Activated T-cell treated with anti-CD3 and anti-CD28 coated beads for 1 hour (primary cell): ENCODE measurements at places on chromosomes 7 and 10.

DNA sequence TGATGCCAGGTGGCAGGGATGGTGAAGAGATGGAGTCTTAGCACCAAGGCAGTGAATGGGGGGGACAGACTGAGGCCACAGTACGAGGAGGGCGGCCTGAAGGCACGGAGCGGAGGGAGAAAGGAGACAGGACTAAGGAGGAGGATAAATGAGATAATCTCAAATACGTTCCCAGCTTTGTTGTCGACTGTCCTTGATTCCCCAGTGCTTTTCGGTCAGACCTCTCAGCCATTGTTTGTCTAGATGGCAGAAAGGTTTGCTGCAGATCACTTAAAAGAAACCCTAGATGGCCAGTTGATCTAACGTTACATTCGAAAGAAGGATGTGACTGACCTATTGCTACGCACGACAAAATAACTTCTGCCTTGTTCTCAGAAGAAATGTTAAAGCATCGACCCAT, 479.0 kb downstream of the GATA3 start:
- no peak for DNase-seq

GRCh38 chr7:111734954-111735660, 172.8 kb upstream of the IMMP2L start:
- no peak for DNase-seq

GRCh38 chr7:65307651-65308299, 65.9 kb upstream of the ZNF92 start:
- DNase-seq = peak; percentile 19

DNA sequence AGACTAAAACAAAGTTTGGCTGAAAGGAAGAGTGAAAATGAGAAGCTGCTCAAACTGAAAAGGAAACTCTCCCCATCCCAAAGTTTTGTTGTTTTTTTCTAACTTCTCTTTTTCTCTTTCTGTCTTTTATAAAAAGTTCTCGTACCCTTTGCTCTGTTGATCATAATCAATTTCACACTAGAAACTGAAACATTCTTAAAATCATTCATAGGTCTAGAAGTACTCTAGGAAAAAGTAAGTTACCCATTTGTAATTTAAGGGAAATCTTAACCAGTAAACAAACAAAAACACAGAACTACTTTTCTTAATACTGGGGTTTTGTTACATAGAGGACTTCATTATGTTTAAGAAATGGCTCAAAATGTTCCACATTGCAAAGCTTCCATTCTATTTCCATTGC, 339.8 kb downstream of the SEMA3D start:
- DNase-seq = no peak

DNA sequence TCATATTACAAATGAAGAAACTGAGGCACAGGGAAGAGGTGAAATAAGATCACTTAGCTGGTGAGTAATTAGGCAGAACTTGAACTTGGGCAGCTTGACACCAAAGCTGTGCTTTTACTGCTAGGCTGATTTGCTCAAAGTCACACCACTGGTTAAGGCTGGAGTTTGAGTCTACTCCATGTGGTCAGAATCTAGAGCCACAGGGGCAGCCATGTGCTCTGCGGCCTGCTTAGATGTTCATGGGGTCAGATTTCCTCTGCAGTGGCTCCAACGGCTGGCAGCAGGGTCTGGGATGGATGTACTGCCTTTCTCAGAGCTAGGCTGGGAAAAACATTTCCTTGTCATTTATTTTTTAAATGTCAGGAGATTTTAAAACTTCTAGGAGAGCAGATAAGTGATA, 417.5 kb downstream of the KCNMA1 start:
- no peak for DNase-seq

- DNase-seq = peak; percentile 36
These were observed 29.8 kb downstream of the C10orf67 start for GRCh38 chr10:23314835-23315239.

GRCh38 chr10:124647421-124648130, 96.6 kb downstream of the FAM53B start:
- peak; percentile 56 for DNase-seq

DNA sequence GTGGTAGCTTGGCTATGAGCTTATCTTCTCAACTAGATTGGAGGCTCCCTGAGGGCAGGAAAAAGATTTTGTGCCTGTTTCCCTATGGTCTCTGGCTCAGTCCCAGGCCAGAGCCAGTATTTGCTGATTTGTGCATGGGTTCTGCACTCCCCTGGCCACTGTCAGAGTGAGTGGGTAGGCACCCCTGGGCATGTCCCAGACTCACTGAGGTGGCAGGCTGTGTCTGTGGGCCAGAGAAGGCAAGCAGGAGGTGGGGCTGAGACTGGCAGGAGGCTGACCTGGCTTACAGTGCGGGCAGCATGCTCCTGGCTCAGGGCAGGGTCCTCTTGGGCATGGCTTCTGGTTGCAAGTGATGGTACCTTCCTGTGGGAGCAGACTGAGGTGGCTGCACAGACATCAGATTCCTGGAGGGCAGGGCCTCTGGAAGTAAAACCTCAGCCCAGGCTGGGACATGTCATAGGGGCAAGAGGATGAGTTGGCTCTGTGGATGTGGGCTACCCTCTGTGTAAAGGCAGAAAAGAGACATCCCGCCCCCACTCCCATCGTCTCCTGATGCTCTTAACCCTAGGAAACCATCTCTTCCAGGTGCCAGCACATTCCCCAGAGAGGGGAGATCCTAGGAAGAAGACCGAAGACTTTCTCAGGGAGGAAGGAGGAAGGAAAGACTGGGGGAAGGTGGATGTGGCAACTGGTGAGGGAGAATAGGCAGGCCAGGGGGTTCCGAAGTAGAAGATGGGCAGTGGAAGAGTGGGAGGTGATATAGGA, 4.3 kb downstream of the KCP start:
- no peak for DNase-seq

- DNase-seq = no peak
These were observed 109.5 kb downstream of the PARP12 start for GRCh38 chr7:139953229-139953628.

GRCh38 chr7:55887821-55888247, 578 bp downstream of the ZNF713 start:
- no peak for DNase-seq

GRCh38 chr10:61160253-61160652, 216.3 kb upstream of the RHOBTB1 start:
- DNase-seq = no peak

- no peak for DNase-seq
These were observed 92.7 kb downstream of the LSMEM1 start for GRCh38 chr7:112573302-112574039.

DNA sequence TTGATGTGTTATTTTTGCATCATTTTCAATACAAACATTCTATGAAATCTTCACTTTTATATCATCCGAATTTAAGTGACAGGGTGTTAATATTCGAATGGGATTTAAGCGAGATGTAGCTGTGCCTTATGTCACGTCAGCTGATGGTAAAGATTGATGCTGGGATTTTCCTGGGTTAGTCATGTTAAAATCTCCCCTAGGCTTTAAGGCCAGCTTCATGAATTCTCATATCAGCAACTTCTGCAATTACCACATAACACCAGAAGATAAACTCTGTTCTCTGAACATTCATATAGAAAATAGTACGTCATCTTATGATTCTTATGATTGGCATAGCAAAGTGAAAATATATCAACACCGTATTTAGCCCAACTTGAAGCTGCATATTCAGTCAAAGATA, 669.2 kb downstream of the PCDH15 start:
- DNase-seq = no peak

DNA sequence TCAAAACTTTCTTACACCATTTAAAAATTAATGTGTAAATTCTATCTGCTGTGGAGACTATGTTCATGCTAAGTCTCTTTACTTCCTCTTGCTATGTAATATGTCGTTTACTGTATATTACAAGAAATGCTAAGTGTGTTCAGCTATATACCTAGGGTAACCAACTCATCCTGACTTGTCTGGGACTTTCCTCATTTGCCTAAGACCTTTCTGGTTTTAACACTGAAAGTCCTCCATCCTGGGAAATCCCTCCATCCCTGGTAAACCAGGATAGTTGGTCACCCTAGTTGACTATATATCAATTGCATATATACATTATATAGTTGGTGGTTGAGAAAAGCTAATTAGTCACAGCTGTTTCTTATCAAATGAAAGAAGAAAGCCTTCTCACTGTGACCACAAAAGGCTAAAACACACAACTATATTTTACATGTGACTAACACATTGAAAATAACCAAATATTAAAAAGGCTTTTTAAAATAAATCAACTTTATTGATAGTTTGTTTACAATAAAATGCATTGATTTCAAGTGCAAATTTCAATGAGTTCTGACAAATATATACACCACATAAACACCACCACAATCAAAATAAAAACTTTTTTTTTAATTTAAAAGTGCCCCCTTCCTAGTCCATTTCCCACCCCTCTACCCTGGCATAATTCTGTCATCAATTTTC, 167.7 kb upstream of the INHBA start:
- DNase-seq = no peak

GRCh38 chr7:117937753-117938483, 64.7 kb upstream of the CTTNBP2 start:
- no peak for DNase-seq

- DNase-seq = no peak
These were observed 234.0 kb downstream of the SEMA3E start for GRCh38 chr7:83414947-83415346.

DNA sequence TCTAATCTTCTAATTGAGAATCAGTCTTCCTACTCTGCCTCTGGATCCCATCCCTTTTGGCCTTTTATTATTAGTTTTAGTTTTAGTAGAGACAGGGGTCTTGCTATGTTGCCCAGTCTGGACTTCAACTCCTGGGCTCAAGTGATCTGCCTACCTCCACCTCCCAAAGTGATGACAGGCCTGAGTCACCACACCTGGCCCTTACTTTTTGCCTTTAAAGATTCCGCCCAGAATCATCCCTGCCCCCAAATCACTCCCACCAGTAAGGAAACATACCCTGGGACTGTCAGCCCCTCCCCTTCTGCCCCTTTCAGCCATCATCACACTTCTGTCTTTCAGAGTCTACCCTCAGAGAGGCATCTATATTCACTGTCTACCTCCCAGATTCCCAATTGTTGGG, 18.7 kb downstream of the KPNA7 start:
- DNase-seq = no peak

- no peak for DNase-seq
These were observed 111.7 kb upstream of the MBL2 start for GRCh38 chr10:52883996-52884871.

GRCh38 chr7:122845286-122845685, 41.0 kb downstream of the CADPS2 start:
- no peak for DNase-seq

DNA sequence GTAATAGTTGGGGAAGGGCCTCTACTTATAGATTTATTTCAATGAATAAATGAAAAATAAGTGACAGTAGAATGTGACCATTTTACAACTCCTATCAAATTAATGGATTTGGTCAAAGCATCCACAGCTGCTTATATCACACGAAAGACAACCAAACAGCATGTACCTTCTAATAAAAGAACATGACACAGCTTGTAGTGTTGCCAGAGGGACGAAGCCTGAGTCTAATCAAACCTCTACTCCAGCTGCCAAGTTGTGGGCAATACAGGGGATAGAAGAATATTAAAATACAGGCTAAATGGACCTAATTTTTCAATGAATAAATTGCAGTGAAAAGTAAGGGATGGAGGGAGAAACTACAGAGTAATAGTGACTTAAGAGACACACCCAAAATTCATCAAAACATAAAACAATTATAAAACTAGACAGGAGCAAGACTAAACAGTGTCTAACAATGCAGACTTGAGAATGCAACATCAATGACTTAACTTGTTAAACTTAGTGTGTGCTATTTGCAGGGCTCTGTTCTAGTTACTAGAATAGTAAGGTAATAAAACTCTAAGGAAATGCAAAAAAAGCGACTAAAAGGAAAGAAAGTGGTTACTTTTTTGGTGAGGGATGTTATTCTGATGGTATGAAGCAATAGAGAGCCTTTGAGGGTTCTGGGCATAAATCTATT, 853.8 kb downstream of the GRM8 start:
- no peak for DNase-seq

- no peak for DNase-seq
These were observed 82.5 kb upstream of the CREB5 start for GRCh38 chr7:28329661-28330363.

DNA sequence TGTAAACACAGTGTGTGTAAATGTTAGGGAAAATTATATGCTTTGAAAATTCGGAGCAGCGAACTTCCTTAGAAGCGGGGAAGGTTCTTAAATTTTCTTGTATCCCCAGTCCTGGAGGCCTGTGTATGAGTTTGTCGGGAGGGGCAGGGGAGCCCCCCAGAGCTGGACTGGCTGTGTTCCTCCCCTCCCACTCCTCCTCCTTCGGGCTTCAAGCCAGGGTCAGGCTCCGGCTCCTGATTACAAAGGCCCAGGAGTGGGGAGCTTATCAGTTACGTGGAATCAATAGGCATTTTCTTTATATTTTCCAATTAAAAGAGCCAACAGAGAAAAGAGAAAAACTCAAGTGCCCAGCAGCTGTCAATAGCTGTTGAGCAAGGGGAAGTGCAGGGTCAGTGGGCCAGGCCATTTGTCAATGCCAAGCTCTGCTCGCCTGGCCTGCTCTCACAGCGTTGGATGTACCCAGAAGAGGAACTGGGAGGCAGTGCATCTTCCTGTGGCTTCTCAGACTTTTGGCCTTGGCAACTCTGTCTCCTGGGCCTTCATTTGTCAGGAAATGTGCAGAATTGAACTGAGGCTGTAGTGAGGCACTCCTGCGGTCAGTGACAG, 156.9 kb upstream of the PCBD1 start:
- no peak for DNase-seq

DNA sequence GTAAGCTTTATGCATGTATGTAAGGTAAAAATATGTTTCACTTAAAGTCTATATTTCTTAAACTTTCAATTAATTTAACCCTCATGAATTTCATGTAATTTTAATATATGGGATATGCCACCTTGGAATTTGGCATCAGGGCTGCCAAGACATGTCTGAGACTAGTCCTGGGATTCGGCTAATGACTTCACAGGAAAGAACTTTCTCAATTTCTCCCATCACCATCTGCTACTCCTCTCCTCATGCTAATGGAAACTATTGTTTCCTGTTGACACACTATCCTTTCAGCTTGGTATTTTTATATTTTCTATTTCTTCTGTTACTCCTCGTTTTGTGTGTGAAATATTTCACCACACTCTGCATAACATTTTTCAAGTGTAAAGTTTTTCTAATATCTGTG, 205.9 kb downstream of the ARL4A start:
- DNase-seq = no peak

GRCh38 chr10:80172896-80173295, 32.4 kb downstream of the ANXA11 start:
- no peak for DNase-seq

- DNase-seq = no peak
These were observed 204.8 kb downstream of the BMPER start for GRCh38 chr7:34109936-34110780.

- DNase-seq = no peak
These were observed 77.9 kb downstream of the JCAD start for GRCh38 chr10:29981510-29981909.

- DNase-seq = no peak
These were observed 134.3 kb downstream of the ZMYND11 start for GRCh38 chr10:269440-270074.

DNA sequence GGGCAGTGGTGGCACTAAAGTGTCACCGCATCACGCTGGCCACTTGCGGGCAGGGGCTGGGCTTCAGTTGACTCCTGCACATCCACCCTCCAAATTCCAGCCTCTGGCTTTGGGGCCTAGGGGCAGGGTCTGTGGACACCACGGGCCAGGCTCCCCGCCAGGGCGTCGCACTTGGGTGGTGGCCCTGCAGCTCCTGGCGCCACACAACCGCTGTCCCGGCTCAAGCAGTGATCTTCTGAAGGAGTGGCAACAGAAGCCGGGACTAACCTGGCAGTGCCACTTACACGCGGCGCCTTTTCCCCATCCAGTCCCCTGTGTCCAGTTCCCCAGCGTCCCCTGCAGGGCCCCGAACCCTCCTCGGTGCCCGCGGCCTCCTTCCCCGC, 134.3 kb upstream of the ZNF92 start:
- DNase-seq = no peak
